Mesangial cell (primary cell): ENCODE measurements at places on chromosomes 4 and X. TPM values are rescaled to one million over a fixed set of nuclear protein-coding genes. Genes with fewer than 3 reads are reported as not detected.

The TCEAL6 gene
- total RNA-seq = not detected in 2 replicates

The TLR6 gene
- 0.25 and 0.49 TPM in 2 replicates for total RNA-seq

The N4BP2 gene
- 4.2 and 5.9 TPM in 2 replicates for total RNA-seq

The EREG gene
- 2.0 and 3.7 TPM in 2 replicates for total RNA-seq

The TLR7 gene
- not detected in 2 replicates for total RNA-seq
